ENCODE measurements at places on chromosomes 1 and 21. TPM values are rescaled to one million over a fixed set of nuclear protein-coding genes. Genes with fewer than 3 reads are reported as not detected.

Gene DNAI4
- polyA plus RNA-seq: 2.2 TPM

Gene TIMM17A
- 104 TPM for polyA plus RNA-seq

Gene TTC39A
- polyA plus RNA-seq: 0.46 TPM

Gene STXBP3
- 25.5 TPM for polyA plus RNA-seq

Gene KRTAP7-1
- polyA plus RNA-seq: not detected

Gene SPRR2D
- polyA plus RNA-seq: not detected

Gene ANKRD45
- polyA plus RNA-seq: 0.17 TPM

Gene MACO1
- polyA plus RNA-seq: 16.7 TPM

Gene GPX7
- polyA plus RNA-seq: 16.9 TPM

Gene FCRLA
- polyA plus RNA-seq: 0.12 TPM

Gene C1orf53
- 6.4 TPM for polyA plus RNA-seq

- no peak for DNase-seq
Measured at GRCh38 chr1:6464514-6464836, 1.5 kb downstream of the TNFRSF25 start.

DNA sequence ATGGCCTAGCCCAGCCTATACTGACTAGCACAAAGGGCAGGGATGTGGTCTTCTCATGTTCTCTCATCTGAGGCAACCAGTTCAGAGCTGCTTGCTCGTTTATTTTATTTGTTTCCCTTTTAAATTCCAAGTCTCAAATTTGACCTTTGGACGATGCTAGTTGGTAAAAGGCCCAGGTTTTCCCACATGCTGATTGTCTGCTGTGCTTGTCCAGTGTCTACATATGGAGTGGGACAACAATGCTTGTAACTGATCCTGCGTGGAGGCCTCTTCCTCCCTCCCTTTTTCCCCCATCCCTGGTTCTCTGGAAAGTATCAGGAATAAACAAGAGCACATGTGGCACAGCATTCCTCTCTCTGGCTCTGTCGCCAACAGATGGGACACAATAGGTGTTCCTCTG, 34.0 kb upstream of the BEND5 start:
- DNase-seq: no peak

DNA sequence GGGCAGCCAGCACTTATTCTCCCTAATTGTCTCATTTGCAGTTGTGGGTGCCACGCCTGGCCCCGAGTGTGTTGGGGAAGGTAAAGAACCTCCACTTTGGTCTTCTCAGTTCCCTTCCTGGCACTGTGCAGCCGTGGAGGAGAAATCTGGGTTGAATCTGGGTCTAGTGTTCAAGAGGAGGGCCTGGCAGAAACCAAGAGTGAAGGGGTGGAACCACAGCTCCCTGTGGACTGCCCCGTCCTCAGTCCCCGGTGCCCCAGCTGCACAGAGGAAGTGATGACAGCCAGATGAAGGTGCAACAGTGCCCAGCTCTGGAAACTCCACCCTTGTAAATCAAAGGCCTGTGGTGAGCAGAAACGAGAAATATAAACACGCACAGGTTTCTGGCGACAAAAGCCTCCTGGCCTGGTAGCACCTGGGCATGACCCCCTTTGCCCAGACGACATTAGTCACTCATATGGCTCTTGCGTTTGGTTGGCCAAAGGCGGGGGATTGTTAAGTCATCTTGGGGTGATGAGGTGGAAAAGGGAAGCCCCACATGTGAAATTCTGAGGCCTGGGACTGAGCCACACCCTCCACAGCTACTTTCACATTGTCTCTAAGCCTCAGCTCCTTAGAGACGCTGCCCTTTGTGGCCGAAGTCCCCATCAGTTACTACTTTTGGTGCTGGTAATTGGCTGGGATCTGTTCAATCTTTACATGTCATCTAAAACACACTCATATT, 4.2 kb upstream of the ECE1 start:
- no peak for DNase-seq

- DNase-seq: no peak
Measured at GRCh38 chr1:22806584-22806983, 95.9 kb downstream of the EPHB2 start.

- DNase-seq: peak; percentile 55
Measured at GRCh38 chr1:230717251-230717650, 3.3 kb upstream of the AGT start.

DNA sequence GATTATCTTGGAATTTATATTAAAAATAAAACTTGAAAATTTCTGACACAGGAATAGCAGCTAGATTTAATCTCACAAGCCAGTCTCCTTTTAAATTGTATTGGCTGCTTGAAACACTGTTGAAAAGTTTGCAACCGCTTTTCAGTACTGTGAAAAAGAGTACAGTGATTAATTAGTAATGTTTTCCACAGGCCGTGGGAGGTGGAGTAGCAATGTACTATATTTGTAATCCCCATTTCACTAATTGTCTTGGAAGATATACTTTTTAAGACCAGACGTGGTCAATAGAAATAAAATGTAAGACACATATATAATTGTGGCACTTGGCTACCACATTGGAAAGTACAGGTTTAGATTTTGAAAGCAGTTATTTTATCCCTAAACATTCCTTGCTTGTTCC, 40.8 kb upstream of the MYOCOS start:
- DNase-seq: no peak

DNA sequence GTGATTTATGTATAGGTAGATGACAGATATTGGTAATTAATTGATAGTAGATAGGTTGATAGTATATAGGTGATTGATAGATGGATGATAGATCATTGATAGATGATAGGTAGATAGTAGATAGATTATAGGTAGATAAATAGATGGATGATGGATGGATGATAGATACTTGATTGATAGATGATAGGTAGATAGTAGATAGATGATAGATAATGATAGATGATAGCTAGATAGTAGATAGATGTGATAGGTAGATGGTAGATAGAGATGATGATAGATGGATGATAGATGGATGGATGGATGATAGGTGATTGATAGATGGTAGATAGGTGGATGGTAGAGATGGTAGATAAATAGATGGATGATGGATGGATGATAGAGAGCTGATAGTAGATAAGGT, 62.0 kb upstream of the SAMD11 start:
- no peak for DNase-seq

- no peak for DNase-seq
Measured at GRCh38 chr1:246724731-246725095, 504 bp downstream of the SCCPDH start.

DNA sequence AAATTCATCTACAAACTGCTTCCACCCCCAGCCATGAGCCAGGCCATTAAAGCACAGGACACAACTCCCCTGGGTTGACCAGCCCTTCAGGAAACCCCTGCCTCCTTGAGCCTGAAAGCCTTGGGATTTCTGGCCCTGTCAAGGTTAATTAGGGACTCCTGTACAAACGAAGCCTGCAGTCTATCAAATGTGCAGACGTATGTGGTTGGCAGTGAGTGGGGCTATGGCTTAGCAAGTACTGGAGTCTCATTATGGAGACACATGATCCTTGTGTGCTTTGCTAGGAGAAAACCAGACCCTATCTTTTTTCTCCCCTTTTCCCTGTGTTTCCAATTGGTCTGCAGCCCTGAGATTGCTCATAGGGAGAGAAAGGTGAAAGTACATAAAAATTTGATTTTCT, 588.3 kb upstream of the USP24 start:
- DNase-seq: no peak

GRCh38 chr1:3881193-3881480, 18.9 kb downstream of the C1orf174 start:
- DNase-seq: no peak

DNA sequence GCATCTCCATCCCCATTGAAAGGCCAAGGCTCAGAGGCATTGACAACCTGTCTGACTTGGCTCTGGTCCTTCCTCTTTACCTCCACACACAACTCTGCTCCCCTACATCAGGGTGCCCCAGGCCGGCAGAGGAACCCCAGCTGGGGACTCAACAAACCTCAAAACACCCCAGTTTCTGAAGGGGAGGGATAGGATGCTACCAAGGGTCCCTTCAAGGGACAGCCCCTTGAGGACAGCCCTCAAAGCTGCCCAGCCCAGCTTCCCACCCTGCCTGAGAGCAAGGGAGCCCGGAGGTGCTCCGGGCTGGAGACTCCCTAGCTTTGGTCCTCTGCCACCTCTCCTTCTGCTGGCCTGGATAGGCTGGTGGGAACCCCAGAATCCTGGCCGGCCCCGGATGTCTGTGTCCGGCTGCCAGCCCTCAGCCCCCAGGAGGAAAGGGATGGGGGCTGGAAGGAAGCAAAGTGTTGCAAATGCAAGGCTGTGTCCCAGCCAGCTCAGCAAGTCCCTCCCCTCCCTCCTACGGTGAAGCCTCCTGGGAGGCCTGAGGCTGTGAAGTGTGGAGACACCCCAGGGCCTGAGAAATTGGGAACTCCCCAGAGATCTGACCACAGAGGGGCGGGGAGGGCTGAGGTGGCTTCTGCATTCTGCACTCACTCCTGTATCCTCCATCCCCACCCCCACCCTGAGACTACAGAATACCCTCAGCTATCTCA, 1.1 kb upstream of the MARCKSL1 start:
- no peak for DNase-seq

- no peak for DNase-seq
Measured at GRCh38 chr21:42781150-42781970, 98.0 kb downstream of the WDR4 start.

- peak; percentile 55 for DNase-seq
Measured at GRCh38 chr1:209398313-209398991, 185.1 kb upstream of the CAMK1G start.

- DNase-seq: no peak
Measured at GRCh38 chr1:227725046-227725445, 10.1 kb downstream of the JMJD4 start.

- no peak for DNase-seq
Measured at GRCh38 chr1:210129759-210130158, 102.8 kb upstream of the SERTAD4 start.

GRCh38 chr1:216090556-216090955, 332.7 kb downstream of the USH2A start:
- no peak for DNase-seq

- DNase-seq: no peak
Measured at GRCh38 chr21:15421947-15422346, 307.8 kb upstream of the USP25 start.

- no peak for DNase-seq
Measured at GRCh38 chr1:156601892-156602291, 613 bp upstream of the GPATCH4 start.

- DNase-seq: no peak
Measured at GRCh38 chr1:77383236-77383635, 101.4 kb downstream of the AK5 start.

GRCh38 chr1:64967381-64967780, 1.0 kb upstream of the JAK1 start:
- DNase-seq: no peak

- DNase-seq: no peak
Measured at GRCh38 chr1:203057911-203058675, 27.7 kb downstream of the MYOG start.
